Activated CD4-positive, alpha-beta T cell treated with anti-CD3 and anti-CD28 coated beads, Interleukin-2, amount 10 ng/mL, durations not matched to agents 24 days and 14 days (primary cell): ENCODE measurements at places on chromosomes 2 and 18. TPM values are rescaled to one million over a fixed set of nuclear protein-coding genes. Genes with fewer than 3 reads are reported as not detected.

GRCh38 chr18:26540043-26540628 is 8.2 kb downstream of the KCTD1 start:
- no peak overlapping the region for H3K4me3 ChIP-seq
- no peak overlapping the region for H3K27ac ChIP-seq
- no peaks in the 10 kb centered on the region for H3K36me3 ChIP-seq
- H3K27me3 ChIP-seq: no peaks in the 10 kb centered on the region
- no peak for DNase-seq

GRCh38 chr2:65357095-65357958 is 75.1 kb downstream of the SPRED2 start:
- no peaks in the 10 kb centered on the region for H3K36me3 ChIP-seq
- H3K27me3 ChIP-seq: peaks cover 8% of the 10 kb centered on the region
- H3K4me3 ChIP-seq: peak overlapping the region; percentile 35
- no peak for DNase-seq

GRCh38 chr2:156021146-156022040 is 311.1 kb downstream of the NR4A2 start:
- no peaks in the 10 kb centered on the region for H3K27me3 ChIP-seq
- H3K4me3 ChIP-seq: no peak overlapping the region
- no peak overlapping the region for H3K27ac ChIP-seq
- H3K4me1 ChIP-seq: no peaks in the 10 kb centered on the region

DNA sequence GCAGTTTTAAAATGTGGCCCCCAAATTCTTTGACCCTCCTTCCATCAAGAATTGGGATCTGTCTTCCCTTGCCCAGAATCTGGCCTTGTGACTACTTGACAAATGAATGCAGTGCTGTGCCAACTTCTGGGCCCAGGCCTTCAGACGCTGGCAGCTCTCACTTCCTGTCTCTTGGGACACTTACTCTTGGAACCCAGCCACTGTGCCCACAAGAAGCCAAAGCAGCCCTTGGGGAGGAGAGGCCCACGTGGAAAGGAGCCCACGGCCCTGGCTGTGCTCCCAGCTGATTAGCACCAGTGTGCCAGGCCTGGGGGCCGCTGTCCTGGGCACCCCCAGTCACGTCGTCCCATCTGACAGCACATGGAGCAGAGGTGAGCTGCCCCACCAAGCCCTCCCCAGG is 56.6 kb downstream of the RPL37A start:
- H3K27me3 ChIP-seq: peaks cover 2% of the 10 kb centered on the region
- H3K27ac ChIP-seq: no peak overlapping the region
- peaks cover 2% of the 10 kb centered on the region for H3K4me1 ChIP-seq
- H3K36me3 ChIP-seq: no peaks in the 10 kb centered on the region
- DNase-seq: no peak

GRCh38 chr2:126306539-126306938 is 349.4 kb upstream of the GYPC start:
- no peak overlapping the region for H3K27ac ChIP-seq
- H3K4me3 ChIP-seq: no peak overlapping the region
- no peak for DNase-seq
- H3K27me3 ChIP-seq: no peaks in the 10 kb centered on the region

DNA sequence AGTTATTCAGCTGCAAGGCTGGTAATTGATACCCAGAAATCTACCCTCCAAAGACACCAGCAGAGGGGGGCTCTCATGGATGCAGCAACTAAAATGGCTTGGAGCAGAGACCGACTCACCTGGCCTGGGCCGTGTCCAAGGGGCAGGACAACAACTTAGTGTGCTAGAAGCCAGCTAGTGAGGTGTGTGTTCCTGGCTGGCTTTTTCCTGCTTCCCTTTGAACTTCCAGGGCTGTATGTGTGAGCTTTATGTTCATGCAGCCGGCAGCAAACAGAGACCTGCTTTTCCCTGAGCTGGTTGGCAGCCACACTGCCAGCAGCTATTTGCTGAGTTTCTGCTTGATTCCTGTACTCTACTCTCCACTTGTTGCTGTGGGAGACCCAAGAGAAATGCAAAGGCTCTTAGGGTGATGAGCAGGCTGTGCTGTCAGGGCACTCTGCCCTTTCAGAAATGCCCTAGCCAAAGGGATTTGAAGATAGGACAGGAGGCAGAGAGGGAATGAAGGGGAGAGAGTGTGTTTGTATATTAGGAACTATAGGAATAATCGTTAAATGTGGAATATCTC is 23.7 kb upstream of the GRP start:
- H3K27ac ChIP-seq: no peak overlapping the region
- H3K36me3 ChIP-seq: no peaks in the 10 kb centered on the region
- peaks cover 20% of the 10 kb centered on the region for H3K27me3 ChIP-seq
- no peak for DNase-seq
- H3K4me3 ChIP-seq: no peak overlapping the region

DNA sequence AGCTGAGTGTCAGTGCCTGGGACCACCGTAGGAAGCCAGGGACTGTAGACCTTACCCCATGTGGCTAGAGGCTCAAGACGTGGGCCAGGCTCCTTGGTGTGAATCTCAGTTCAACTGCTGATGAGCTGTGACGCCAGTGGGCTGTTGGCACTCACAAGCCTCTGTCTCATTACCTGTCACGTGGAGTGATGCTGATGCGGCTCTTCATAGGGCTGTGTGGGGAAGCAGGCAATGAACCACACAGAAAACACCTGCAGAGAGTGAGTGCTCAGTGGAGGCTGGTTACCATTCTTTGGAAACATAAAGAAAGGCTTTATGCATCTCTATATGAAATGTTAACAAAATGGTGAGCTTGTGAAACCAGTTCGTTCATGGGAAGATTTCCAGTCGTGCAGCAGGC is 36.1 kb downstream of the CREG2 start:
- DNase-seq: no peak
- peaks cover 8% of the 10 kb centered on the region for H3K27me3 ChIP-seq
- H3K36me3 ChIP-seq: no peaks in the 10 kb centered on the region
- H3K4me1 ChIP-seq: peaks cover 7% of the 10 kb centered on the region
- H3K27ac ChIP-seq: no peak overlapping the region
- H3K4me3 ChIP-seq: no peak overlapping the region

DNA sequence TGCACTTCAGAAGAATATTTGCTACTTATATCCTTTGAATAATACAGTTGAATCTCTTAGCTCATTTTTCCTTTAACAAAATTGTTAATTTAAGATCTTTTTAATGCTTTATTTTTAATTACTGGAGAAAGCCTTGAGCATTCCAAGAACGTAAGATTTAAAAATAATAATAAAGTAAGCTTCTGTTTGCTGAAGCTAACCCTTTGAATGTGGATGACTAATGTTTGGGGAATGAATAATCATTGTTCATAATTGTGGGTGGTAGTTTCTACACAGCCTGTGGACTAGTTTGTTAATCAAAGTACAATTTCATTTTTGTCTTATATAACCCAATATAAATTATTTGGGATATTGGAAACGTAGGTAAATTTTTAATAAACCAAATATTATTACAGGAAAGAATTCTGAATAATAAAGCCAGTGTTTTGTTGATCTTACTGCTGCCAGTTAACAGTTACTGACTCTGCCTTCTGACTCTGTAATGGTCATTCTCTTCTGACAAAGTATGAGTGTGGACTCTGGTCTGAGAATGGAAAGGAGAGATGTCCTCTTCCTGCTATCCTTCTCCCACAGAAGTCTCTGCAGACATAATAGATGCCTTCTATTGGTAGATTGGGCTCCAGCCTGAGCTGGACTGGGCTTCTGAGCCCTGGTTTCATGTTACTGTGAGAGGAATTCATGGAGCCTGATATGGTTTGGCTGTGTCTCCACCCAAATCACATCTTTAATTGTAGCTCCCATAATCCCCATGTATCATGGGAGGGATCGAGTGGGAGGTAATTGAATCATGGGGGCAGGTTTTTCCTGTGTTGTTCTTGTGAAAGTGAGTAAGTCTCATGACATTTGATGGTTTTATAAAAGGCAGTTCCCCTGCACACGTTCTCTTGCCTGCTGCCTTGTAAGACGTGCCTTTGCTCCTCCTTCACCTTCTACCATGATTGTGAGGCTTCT is 292.7 kb upstream of the SLC39A10 start:
- DNase-seq: no peak
- H3K27ac ChIP-seq: peak overlapping the region; percentile 40
- H3K36me3 ChIP-seq: peaks cover 25% of the 10 kb centered on the region
- peaks cover 21% of the 10 kb centered on the region for H3K4me1 ChIP-seq

DNA sequence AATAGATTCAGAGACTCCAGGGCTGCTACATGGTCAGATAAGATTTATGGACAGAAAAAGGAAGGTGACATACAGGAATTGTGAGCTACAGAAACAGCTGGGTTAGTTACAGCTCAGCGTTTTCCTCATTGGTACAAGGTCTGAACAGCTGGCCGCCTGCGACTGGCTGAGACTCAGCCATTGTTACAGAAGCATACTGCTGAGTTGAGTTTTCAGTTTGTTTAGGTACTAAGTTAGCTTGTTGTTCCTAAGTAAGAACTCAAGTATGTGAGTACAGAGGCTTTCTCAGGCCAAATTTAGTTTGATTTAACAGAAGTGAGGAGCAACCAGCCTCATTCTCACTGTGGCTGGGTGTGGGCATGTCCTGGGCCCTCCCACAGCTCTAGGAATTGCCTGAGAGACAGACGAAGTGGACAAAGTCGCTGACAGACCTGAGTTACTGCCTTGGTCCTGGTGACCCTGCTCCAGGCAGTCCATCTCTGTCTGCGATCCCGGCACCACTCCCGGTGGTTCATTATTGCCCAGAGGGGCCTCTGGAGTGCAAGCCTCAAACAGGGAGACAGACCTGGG is 27.8 kb upstream of the RHOB start:
- H3K4me1 ChIP-seq: peaks cover 12% of the 10 kb centered on the region
- H3K36me3 ChIP-seq: no peaks in the 10 kb centered on the region
- no peak overlapping the region for H3K4me3 ChIP-seq
- H3K27me3 ChIP-seq: peaks cover 20% of the 10 kb centered on the region

- no peaks in the 10 kb centered on the region for H3K36me3 ChIP-seq
- no peak overlapping the region for H3K4me3 ChIP-seq
- DNase-seq: no peak
- no peak overlapping the region for H3K27ac ChIP-seq
- H3K27me3 ChIP-seq: peaks cover 17% of the 10 kb centered on the region
- no peaks in the 10 kb centered on the region for H3K4me1 ChIP-seq
These were observed 110.0 kb downstream of the LNPK start for GRCh38 chr2:175892046-175892445.

GRCh38 chr18:76991021-76991688 is 141.4 kb downstream of the MBP start:
- peaks cover 17% of the 10 kb centered on the region for H3K27me3 ChIP-seq
- no peak overlapping the region for H3K4me3 ChIP-seq
- DNase-seq: no peak

DNA sequence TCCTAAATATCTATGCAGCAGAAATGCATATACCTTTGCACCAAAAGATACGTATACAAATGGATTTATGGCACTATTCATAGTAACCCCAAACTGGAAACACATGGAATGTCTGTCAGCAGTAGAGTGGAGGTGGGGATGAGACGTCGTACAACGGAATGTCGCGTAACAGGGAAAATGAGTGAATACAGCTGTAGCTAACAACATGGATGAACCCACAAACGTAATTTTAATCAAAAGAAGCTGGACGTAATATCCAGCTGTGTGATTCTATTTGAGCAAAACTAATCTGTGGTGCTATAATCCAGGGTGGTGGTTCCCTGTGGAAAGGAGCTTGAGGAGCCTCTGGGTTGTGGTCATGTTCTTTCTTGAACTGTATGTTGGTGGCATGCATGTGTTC is 89.9 kb downstream of the MTA3 start:
- H3K36me3 ChIP-seq: peaks cover 15% of the 10 kb centered on the region
- no peak overlapping the region for H3K27ac ChIP-seq
- H3K4me1 ChIP-seq: peaks cover 20% of the 10 kb centered on the region
- H3K4me3 ChIP-seq: no peak overlapping the region

DNA sequence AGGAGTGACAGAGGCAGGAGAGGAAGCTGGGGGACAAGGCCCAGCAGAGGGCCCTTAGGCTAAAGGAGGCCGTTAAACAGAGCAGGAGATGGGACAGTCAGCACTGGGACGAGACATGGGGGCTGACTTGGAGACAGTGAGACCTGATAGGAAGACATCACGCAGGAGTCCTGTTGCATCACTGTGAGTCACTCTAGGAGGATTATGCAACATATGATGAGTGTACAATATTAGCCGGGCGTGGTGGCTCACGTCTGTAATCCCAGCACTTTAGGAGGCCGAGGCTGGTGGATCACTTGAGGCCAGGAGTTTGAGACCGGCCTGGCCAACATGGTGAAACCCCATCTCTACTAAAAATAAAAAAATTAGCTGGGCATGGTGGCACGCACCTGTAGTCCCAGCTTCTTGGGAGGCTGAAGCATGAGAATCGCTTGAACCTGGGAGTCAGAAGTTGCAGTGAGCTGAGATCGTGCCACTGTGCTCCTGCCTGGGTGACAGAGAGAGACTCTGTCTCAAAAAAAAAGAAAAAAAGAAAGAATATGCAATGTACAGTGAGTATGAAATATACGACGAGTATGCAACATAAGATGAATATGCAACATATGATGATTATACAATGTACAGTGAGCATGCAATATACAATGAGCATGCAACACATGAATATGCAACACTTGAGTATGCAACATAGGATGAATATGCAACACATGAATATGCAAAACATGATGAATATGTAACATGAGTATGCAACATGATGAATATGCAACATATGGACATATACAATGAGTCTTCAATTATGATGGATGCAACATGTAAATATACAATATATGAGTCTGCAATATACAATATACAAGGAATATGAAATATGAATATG is 83.3 kb upstream of the ID2 start:
- no peak overlapping the region for H3K27ac ChIP-seq
- DNase-seq: no peak
- no peak overlapping the region for H3K4me3 ChIP-seq
- peaks cover 9% of the 10 kb centered on the region for H3K27me3 ChIP-seq

Gene ANKRD62
- not detected in 2 replicates for total RNA-seq

Gene MOCOS
- total RNA-seq: 0.21 and 0.57 TPM in 2 replicates

Gene XIRP2
- not detected in 2 replicates for total RNA-seq

Gene ADD2
- total RNA-seq: 6.1 and 8.2 TPM in 2 replicates

Gene FABP1
- not detected in 2 replicates for total RNA-seq

Gene RAB12
- total RNA-seq: 19.2 and 20.2 TPM in 2 replicates

Gene EPB41L3
- 1.5 TPM in 2 replicates for total RNA-seq

Gene ZSWIM2
- not detected in 2 replicates for total RNA-seq

Gene SNORC
- total RNA-seq: 1.0 and 1.2 TPM in 2 replicates

Gene LINC00305
- not detected in 2 replicates for total RNA-seq

Gene DTNA
- total RNA-seq: not detected in 2 replicates

Gene RTP5
- total RNA-seq: 0.07 TPM in 1 of 2 replicates, not detected in the other
